ENCODE measurements at places on chromosomes 3 and 15.

- no peak for DNase-seq
Measured at GRCh38 chr3:187210091-187210490, 12.8 kb downstream of the RTP1 start.

DNA sequence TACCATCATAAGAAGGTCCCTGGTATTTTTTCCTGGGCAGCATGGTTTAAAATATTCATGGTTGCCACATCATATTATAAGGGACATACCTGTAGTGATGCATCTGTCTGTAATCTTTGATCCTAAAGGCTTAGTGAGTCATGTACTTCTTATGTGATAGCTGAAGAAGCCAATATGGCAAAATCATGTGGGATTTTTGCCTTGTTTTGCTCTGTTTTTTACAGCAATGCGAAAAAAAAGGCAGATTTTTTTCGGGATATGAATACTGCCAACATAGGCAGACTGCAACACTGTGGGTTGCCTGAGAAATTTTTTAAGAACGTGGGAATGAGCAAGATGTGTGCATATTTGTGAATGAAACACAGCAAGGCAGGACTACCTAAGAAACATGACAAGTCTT, 11.3 kb upstream of the PYGO1 start:
- DNase-seq = no peak

DNA sequence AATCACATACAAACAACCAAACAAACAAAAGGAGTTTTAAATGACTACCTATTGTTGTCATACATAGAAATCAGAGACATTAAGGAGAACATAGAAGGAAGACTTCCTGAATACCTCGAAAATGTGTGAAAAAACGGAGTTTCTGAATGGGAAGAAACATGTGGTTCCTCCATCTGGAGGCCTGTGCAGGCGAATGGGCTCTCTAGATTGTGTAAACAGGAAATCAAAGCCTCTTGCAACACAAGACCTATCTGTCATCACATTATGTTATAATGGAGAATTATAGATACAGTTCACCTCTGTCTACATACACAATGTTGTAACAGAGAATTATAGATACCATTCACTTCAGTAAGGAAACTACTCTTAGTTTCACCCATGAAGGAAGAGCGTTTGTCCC, 44.1 kb downstream of the RUBCN start:
- no peak for DNase-seq

GRCh38 chr3:185881926-185882325, 55.9 kb downstream of the TRA2B start:
- DNase-seq = no peak

DNA sequence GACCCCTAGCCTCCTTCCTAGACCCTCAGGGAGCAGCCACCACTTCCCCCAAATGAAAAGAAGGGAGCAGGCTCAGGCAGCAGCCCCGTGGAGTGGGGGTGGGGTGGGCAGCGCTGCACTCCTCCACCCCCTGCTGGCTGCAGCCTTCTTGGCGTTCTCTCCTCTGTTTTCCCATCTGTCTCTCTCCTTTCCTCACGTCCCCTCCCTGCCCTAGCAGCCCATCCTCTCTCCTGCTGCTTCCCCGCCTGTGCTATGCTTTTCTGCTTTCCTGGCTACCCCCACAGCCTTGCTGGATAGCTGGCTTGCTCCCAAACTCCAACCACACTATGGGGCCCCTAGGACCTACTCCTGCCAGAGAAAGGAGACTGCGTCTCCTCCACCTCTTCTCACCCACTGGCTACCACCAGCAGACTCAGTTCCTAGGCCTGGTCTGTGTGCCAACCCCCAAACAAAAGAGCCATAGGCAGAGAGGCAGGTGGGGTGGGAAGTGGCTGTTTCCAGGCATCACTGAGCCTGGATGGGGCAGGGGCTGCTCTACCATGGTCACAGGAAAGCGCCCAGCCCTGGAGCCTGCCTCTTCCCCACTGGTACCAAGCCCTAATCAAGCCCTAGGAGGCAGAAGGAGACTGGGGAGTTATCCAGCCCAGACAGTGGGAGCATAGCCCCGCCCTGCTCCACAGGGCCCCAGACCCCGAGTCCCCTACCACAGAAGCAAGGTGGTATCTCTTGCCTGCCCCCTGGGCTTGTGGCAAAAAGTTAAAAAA, 3.4 kb upstream of the DISP2 start:
- DNase-seq = no peak

DNA sequence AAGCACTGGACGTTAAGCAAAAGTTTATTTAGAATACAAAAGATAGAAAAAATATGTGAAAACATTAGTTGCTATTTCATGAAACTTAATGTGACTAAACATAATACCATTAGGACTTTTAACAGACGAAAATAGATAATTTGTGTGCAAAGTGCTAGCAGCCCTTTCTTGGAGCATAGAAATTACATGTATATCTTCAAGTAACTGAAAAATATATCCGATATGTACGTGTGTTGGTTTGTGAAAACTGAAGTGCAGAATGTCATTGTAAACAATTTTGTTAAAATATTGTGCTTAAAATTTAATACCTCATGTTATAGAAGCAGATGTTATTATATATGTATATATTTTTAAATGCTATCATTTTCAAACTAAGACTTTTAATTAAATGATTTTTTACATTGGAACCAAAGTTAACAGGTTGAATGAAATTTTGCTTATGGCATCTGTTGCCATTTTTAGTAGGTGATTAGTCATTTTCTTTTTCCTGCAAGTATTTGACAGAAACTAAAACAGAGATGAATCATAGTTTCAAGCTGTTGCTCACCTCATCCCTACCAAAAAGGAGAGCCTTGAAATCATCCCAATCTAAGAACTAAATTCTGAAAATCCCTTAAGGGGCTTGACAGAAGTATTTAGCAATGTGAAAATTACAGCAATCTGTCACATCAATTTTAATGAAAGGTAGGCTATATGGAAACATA, 334.8 kb downstream of the NAALADL2 start:
- no peak for DNase-seq

DNA sequence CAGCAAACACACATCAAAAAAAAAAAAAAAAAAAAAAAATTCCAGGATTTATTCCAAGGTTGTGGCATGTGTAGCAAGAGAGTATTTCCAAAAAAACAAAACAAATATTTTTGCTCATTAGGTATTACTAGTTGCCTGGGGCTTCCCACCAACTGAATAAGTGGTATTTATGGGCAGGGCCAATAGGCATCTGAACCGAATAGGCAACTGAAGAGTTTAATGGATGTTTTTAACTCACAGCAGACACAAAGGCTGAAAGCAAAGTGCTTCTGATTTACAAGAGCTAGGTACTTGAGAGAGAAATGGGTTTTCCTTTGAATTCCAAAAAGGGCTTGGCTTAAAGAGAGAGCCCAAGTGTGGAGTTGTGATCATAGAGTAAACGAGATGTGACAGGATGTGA, 21.4 kb downstream of the EIF4E3 start:
- no peak for DNase-seq

All from stimulated activated CD4-positive, alpha-beta T cell treated with anti-CD3 and anti-CD28 coated beads, Interleukin-15, amount 100 ng/mL, for 1 hour (primary cell).